ENCODE measurements at places on chromosomes 16 and 17.

GRCh38 chr17:21823090-21823489, 130.8 kb downstream of the KCNJ18 start:
- no peak for DNase-seq

- DNase-seq = peak; percentile 90
Measured at GRCh38 chr16:31880322-31880979, 6.8 kb downstream of the ZNF267 start.

- DNase-seq = no peak
Measured at GRCh38 chr16:70634861-70635260, 11.5 kb upstream of the IL34 start.

GRCh38 chr16:69836257-69836656, 74.1 kb downstream of the WWP2 start:
- no peak for DNase-seq

DNA sequence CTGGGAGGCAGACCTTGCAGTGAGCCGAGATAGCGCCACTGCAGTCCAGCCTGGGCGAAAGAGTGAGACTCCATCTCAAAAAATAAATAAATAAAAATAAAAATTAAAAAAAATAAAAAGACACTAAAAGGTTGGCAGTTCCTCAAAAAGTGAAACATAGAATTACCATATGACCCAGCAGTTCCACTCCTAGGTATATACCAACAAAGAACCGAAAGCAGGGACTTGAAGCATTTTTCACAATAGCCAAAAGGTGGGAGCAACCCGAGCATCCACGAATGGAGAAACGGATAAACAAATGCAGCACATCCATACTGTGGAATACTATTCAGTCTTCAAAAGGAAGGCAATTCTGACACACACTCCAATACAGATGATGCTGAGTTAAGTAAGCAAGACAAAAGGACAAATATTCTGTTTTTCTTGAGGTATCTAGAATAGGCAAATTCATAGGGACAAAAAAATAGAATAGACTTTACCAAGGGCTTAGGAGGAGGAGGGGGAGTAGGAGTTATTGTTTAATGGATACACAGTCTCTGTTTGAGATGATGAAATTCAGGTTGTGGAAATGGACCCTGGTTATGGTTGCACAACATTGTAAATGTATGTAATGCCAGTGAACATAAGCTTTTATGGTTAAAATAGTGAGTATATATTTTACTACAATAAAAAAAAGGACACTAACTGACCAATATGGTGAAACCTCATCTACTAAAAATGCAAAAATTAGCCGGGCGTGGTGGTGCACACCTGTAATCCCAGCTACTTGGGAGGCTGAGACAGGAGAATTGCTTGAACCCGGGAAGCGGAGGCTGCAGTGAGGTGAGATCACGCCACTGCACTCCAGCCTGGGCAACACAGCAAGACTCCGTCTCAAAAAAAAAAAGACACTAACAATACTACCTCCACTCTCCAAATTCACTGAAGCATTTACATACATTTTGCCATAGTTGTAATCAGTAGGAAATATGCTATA, 27.0 kb upstream of the SLC35B1 start:
- DNase-seq = no peak

DNA sequence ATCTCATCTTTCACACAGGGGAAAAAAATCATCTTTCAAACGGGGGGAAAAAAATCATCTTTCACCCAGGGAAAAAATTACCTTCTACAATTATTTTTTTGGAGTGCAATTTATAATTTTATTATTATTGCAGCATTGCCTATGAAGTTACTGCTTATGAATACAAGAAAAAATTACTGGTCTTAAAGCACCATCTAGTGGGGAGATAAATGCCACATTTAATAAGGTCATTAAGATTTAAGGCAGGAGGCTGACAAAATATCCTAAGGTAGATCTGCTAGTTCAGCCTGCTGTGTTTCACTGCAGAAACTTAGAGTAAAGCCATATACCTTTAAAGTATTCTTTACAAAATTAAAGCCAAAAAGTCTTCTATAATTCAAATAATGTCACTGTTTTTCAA, 13.7 kb downstream of the SHCBP1 start:
- DNase-seq = no peak

- DNase-seq = no peak
Measured at GRCh38 chr17:19295473-19296135, 58.4 kb downstream of the EPN2 start.
